Neural crest cell (in vitro differentiated cells): ENCODE measurements at places on chromosomes 4 and X. TPM values are rescaled to one million over a fixed set of nuclear protein-coding genes. Genes with fewer than 3 reads are reported as not detected.

The RBM3 gene
- total RNA-seq = 248 and 261 TPM in 2 replicates

The ANOS1 gene
- 18.1 and 18.8 TPM in 2 replicates for total RNA-seq

GRCh38 chrX:10617186-10617998, 3.0 kb downstream of the MID1 start:
- H3K27ac ChIP-seq = no peak overlapping the region
- H3K4me3 ChIP-seq = peak overlapping the region; percentile 88
- H3K4me1 ChIP-seq = peaks cover 67% of the 10 kb centered on the region

DNA sequence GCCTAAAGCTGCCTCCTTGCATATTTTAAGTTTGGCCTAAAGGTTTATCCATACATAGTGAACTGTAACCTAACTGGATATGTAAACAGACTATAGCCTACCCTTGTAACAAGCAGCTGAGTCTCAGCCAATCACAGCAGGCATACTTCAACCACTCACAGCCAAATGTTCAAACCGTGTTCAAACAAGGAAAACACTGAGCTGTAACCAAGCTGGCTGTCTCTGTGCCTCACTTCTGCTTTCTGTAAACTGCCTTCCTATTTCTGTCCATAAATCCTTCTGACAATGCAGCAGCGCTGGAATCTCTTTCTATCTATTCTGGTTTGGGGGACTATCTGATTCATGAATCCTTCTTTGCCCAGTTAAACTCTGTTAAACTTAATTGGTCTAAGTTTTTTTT, 16.4 kb downstream of the DSPP start:
- no peak for DNase-seq
- H3K36me3 ChIP-seq = no peaks in the 10 kb centered on the region
- no peaks in the 10 kb centered on the region for H3K4me1 ChIP-seq
- peaks cover 4% of the 10 kb centered on the region for H3K27me3 ChIP-seq

GRCh38 chr4:170004651-170005295, 21.4 kb downstream of the MFAP3L start:
- no peak overlapping the region for H3K27ac ChIP-seq
- H3K4me3 ChIP-seq = no peak overlapping the region
- H3K4me1 ChIP-seq = peaks cover 13% of the 10 kb centered on the region
- no peaks in the 10 kb centered on the region for H3K36me3 ChIP-seq
- no peaks in the 10 kb centered on the region for H3K27me3 ChIP-seq

The TNIP2 gene
- 25.1 and 26.2 TPM in 2 replicates for total RNA-seq

The APEX2 gene
- total RNA-seq = 19.6 and 20.9 TPM in 2 replicates

DNA sequence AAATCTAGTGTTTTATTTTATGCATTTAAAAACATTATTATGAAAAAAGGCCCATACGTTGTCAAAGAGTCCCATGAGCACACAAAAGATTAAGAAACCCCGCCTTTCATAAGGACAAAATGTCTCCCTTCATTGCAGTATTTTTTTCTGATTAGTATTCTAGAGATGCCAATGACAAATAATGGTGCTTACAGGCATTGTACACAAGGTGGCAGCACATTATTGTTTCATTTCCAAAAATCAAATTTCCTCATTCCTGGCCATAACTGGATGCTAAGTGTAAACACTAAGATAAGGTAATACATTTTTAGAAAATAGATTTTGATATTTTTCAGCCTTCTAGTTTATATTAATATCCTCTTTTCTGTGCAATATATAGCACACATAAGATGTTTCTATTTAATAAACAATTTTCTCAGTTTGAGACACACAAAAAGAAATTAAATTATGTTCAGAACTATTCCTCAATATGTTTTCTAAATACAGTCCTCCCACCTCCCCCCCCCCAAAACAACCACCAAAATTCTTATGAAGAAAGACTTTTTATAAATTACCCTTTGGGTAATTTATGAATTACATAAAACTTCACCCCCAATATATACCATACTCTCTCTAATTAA, 47.7 kb downstream of the TIGD2 start:
- DNase-seq = no peak
- H3K4me3 ChIP-seq = no peak overlapping the region
- H3K36me3 ChIP-seq = no peaks in the 10 kb centered on the region
- no peak overlapping the region for H3K27ac ChIP-seq
- no peaks in the 10 kb centered on the region for H3K27me3 ChIP-seq

DNA sequence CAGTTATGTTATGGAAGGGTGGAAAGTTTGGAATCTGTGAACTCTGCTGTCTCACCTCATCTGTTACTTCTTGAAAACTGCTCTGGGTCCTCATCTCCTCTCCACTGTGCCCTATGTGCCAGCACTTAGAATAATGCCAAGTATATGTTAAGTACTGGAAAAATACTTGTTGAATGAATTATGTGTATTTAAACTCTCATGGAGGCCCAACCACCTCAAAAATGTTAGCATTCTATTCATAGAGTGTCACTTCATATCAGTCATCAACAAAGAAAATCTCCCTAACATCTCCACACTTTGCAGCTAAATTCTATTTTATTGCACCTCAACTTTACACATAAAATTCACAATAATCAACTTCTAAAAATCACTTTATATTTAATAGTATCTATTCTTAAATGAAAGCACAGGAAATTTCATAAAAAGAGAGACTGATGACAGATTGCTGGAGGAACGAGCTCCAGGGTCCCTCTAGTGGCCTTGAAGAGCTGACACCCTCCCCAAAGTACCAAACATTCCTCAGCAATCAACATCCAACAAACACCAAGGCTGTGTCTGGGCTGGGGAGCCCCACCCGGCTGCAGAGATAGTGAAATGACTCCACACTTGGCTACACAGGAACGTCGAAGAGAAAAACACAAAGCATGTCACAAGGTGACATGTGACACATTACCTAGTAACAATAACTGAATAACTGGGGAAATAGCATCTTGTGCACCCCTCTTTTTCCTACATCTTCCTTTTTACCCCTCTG, 45.8 kb downstream of the SLC39A8 start:
- no peaks in the 10 kb centered on the region for H3K27me3 ChIP-seq
- H3K36me3 ChIP-seq = no peaks in the 10 kb centered on the region
- H3K27ac ChIP-seq = no peak overlapping the region
- no peaks in the 10 kb centered on the region for H3K4me1 ChIP-seq
- H3K4me3 ChIP-seq = no peak overlapping the region

The SPANXD gene
- total RNA-seq = not detected in 2 replicates

The PIR gene
- 53.4 and 58.4 TPM in 2 replicates for total RNA-seq

The ERVMER34-1 gene
- 3.2 and 3.3 TPM in 2 replicates for total RNA-seq

The SOWAHD gene
- 0.32 and 0.40 TPM in 2 replicates for total RNA-seq

GRCh38 chr4:74675673-74676279, 118.5 kb downstream of the BTC start:
- H3K4me1 ChIP-seq = no peaks in the 10 kb centered on the region
- H3K27me3 ChIP-seq = peaks cover 29% of the 10 kb centered on the region
- no peak overlapping the region for H3K4me3 ChIP-seq
- no peak overlapping the region for H3K27ac ChIP-seq
- H3K36me3 ChIP-seq = no peaks in the 10 kb centered on the region

DNA sequence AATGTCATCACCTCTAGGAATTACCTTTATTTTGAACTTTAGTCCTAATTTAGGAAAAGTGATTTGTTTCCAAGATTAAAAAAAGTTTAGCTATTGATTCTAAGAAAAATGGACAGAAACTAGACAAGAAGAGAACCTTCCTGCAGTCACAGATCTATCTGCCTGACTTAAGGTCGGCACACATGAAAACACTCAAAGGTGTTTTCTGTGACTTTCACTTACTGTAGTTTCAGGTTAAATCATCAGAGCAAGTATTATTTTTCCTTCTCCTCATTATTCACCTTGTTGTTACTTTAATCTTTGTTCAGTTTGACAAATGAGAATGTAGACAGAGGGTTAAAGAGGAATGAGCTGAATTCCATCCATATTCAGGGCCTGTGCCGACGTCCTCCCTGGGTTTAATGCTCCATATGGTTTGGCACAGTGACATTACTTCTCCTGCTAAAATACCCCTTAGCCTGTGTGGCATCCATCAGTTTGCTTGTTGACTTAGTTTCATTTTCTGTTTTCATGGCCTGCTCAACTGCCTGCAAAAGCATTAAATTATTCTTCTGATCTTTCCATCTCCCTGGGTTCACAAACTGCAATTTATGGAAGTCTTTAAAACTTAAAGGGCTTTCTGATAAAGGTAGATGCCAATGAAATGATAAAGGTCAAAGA, 352.7 kb downstream of the NKX6-1 start:
- peaks cover 4% of the 10 kb centered on the region for H3K4me1 ChIP-seq
- DNase-seq = no peak
- peaks cover 3% of the 10 kb centered on the region for H3K36me3 ChIP-seq
- H3K27me3 ChIP-seq = no peaks in the 10 kb centered on the region

DNA sequence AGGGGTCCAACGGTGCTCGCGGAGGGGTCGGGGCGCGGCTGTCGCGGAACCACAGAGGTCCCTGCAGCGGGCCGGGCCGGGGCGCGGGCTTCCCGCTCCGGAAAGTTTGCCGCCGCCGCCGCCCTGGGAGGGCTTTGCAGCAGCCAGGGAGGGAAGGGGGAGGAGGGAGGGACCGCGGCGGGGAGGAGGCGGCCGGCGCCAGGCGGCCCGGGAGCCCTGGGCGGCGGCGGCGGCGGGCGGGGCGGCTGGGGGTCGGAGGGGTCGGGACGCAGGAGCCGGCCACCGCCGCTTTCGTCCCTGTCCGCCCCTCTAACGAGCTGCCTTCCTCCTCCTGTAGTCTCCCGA, 375 bp downstream of the FGFR3 start:
- H3K27ac ChIP-seq = no peak overlapping the region
- H3K36me3 ChIP-seq = no peaks in the 10 kb centered on the region
- H3K4me3 ChIP-seq = no peak overlapping the region
- H3K27me3 ChIP-seq = peaks cover 51% of the 10 kb centered on the region
- no peak for DNase-seq

GRCh38 chr4:147605499-147605898, 11.7 kb upstream of the TMEM184C start:
- no peak for DNase-seq
- no peak overlapping the region for H3K4me3 ChIP-seq
- no peak overlapping the region for H3K27ac ChIP-seq
- H3K4me1 ChIP-seq = peaks cover 6% of the 10 kb centered on the region

GRCh38 chr4:11765849-11766453, 337.3 kb upstream of the HS3ST1 start:
- H3K4me3 ChIP-seq = no peak overlapping the region
- peak; percentile 9 for DNase-seq
- H3K36me3 ChIP-seq = no peaks in the 10 kb centered on the region
- no peaks in the 10 kb centered on the region for H3K27me3 ChIP-seq
- no peak overlapping the region for H3K27ac ChIP-seq

The PPP2R2C gene
- 0.32 and 0.35 TPM in 2 replicates for total RNA-seq

DNA sequence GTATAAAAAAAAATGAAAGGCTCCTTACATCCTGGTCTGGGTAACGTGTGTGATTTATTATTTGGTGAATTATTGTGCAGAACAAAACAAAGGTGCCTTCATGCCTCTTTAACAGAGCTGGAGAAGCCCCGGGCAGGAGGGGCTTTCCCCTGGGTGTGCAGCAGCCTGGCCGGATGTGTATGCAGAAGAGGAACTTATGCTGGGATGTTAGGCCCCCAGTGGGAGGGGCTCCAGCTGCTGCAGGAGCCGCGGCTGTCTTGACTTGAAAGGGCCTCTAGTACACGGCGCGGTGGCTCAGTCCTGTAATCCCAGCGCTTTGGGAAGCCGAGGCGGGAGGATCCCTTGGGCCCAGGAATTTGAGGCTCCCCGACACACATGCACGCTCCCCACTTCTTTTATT, 16.0 kb downstream of the CCNQ start:
- H3K4me1 ChIP-seq = peaks cover 31% of the 10 kb centered on the region
- H3K36me3 ChIP-seq = peaks cover 6% of the 10 kb centered on the region
- H3K4me3 ChIP-seq = peak overlapping the region; percentile 65
- H3K27me3 ChIP-seq = no peaks in the 10 kb centered on the region
- DNase-seq = peak; percentile 16
- no peak overlapping the region for H3K27ac ChIP-seq

DNA sequence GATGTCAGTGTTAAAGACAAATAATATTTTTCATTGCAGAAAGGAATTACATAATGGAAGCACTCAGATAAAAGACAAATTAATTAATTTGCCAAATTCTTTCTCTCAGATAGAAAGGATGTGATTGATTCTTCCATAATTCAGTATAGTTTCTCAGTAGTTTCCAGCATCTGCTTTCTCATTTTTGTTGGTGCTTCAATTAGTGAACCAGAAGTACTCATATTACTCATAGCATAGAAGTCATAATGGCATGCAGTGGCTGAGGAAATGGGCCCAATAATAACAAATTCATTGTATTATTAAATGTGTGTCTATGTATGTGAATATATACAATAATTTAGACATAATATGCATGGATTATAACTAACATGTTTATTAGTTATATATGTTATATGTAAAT, 393.3 kb upstream of the TRAM1L1 start:
- H3K27ac ChIP-seq = no peak overlapping the region
- no peak overlapping the region for H3K4me3 ChIP-seq
- no peaks in the 10 kb centered on the region for H3K4me1 ChIP-seq
- no peaks in the 10 kb centered on the region for H3K27me3 ChIP-seq

GRCh38 chrX:1578511-1579173, 12.8 kb upstream of the AKAP17A start:
- DNase-seq = no peak
- no peak overlapping the region for H3K27ac ChIP-seq
- H3K36me3 ChIP-seq = no peaks in the 10 kb centered on the region
- H3K27me3 ChIP-seq = peaks cover 2% of the 10 kb centered on the region
- H3K4me1 ChIP-seq = no peaks in the 10 kb centered on the region
- no peak overlapping the region for H3K4me3 ChIP-seq
